Anterior cingulate cortex (tissue), 58 donors: ENCODE measurements at places on chromosomes 1 and 21.

DNA sequence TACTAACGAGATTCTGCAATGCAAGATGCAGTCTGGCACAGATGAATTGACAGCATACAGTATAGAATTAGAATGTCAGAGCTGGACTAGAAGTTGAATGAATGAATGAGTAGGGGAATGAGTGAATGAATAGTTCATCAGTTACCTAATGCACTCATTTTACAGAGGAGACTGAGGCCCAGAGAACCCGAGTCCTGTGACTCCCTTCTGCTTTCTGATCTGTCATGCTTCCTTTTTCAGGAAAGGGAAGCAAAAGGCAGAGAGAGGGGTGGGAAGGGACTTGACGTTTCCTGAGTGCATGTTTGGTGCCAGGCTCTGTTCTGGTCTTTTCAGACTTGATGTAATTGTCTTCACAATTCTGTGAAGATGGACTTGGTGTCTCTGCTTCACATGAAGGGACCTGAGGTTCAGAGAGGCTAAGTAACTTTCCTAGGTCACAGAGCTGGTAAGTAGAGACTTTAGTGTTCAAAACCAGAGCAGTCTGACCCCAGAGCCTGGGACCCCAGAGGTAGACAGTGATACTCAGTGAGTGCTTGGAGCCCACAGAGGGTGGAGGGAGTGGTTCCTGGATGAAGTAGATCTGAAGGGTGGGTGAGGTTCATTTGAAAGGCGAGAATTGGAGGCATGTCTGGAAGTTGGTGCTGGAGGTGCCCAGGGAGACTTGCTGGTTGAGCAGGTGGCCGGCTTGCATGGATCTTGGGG is 8.0 kb upstream of the MEX3A start:
- DNase-seq = no peak

GRCh38 chr1:205943245-205943644 is at the start of gene SLC26A9:
SLC26A9 (minus strand) TSS chr1:205943456; CDS start chr1:205935820, 7,636 bp downstream.
- DNase-seq = no peak

- no peak for DNase-seq
These were observed 30.5 kb downstream of the KRTAP10-1 start for GRCh38 chr21:44509539-44509938.

GRCh38 chr1:200306944-200307754 is 102.7 kb downstream of the ZNF281 start:
- DNase-seq = no peak

- no peak for DNase-seq
These were observed 12.0 kb downstream of the TSHB start for GRCh38 chr1:115041654-115042053.

DNA sequence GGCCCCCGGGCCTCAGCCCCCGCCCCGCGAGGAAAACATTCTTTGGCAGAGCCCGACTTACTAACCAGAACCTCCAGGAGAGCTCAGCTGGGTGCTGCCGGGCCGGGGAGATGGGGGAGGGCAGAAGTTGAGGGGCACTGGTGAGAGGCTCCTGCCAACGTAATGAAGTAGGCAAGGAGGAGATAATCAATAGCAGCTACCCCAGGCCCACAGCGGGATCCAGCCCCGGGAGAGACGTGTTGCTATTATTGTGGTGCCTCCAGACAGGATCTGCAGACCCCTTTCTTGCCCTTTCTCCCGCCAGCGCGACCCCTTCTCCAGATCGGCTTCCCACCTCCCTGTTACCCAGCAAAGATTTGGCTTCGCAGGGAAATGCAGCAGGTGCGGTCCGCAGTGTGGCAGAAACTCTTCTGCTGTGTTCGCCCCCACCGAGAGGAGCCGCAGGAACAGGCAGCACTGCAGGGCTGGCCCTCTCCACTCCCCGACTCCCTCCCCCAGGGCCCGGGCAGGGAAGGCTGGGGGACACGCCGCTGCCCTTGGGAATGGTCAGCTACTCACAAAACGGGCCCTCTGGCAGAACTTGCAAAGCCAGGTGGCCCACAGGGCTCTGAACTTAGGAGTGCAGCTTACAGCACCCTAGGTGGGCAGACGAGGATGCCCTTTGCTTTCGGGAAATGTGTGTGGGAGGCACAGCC is 1.5 kb upstream of the KCNA2 start:
- DNase-seq = peak; percentile 24

GRCh38 chr1:9731051-9731537 is 79.6 kb downstream of the PIK3CD start:
- no peak for DNase-seq

- DNase-seq = no peak
These were observed 10.6 kb downstream of the S100B start for GRCh38 chr21:46594276-46594675.

DNA sequence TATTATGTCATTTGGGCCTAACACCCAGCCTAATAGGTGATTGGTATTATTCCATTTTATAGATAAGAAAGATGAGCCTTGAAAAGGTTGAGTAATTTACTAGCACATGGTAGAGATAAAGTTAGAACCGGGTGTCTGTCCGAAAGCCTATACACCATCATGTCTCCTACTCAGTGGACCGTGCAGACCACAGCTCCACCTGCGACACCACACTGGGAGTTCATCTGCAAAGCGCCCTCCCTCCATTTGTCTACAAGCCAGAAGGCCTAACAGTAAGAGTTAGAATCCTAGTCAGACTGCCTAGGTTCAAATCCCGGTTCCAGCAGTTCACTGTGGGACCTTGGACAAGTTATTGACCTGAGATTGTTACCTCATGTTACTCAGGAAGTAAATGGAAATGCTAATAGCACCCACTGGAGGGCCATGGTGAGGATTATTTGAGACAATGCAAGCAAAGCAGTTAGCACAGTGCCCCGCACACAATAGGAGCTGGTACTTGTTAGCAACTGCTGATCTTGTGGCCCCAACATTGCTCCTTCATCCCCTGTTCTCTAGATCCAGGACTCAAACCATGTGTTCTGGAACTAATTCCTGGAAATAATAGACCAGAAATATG is 20.5 kb downstream of the ARMH1 start:
- no peak for DNase-seq
